SIG-M5 (cell line): ENCODE measurements at places on chromosomes 12 and 14.

DNA sequence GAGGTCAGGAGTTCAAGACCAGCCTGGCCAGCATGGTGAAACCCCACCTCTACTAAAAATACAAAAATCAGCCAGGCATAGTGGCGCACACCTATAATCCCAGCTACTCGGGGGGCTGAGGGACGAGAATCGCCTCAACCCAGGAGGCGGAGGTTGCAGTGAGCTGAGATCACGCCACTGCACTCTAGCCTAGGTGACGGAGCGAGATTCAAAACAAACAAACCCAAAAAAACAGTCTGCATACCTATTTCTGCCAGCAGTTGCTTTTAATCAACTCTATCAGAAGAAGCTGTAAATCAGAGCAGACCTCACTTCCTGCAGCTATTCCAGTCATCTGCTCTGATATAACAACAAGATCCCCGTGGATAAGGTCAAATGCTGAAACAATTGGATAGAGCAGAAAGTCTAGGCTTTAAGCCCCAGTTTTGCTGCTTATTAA is 50.5 kb downstream of the LIMA1 start:
- DNase-seq = no peak

DNA sequence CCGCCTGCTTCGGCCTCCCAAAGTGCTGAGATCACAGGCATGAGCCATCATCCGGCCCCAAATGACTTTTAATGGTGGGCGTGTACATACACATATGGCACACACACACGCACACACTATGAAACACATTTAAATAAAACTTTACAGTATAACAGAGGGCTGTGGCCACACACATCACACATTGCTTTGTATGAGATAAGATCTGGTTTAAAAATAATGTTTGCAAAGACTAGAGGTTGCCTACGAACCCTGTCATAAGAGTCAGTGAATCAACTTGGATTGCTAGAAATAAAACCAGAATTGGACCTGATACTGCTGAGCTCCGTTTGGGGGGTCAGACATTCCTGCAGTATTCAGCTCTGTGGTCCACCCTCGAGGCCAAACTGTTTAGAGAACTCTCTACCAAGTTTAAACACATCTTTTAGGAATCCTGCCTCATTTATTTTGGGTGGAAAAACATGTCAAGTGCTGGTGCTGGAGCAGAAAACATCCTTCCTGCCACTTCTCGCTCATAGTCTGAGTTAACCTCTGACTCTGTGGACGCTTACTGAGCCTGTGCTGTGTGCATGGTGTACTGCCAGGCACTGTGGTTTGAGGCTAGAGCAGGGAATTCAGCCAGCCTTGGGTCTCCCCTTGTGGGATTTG is 47.8 kb upstream of the EML1 start:
- DNase-seq = no peak

DNA sequence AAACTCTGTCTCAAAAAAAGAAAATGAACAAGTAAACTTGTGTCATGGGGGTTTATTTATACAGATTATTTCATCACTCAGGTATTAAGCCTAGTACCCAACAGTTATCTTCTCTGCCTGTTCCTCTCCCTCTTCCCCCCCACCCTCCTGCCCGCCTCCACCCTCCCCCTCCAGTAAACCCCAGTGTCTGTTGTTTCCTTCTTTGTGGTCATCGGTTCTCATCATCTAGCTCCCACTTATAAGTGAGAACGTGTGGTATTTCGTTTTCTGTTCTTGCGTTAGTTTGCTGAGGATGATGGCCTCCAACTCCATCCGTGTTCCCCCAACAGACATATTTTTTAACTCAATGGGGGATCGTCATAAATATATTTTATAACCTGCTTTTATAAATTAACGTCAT is 12.3 kb downstream of the IL31 start:
- no peak for DNase-seq

- no peak for DNase-seq
These were observed 41.3 kb upstream of the RNU6-8 start for GRCh38 chr14:32244404-32244803.

DNA sequence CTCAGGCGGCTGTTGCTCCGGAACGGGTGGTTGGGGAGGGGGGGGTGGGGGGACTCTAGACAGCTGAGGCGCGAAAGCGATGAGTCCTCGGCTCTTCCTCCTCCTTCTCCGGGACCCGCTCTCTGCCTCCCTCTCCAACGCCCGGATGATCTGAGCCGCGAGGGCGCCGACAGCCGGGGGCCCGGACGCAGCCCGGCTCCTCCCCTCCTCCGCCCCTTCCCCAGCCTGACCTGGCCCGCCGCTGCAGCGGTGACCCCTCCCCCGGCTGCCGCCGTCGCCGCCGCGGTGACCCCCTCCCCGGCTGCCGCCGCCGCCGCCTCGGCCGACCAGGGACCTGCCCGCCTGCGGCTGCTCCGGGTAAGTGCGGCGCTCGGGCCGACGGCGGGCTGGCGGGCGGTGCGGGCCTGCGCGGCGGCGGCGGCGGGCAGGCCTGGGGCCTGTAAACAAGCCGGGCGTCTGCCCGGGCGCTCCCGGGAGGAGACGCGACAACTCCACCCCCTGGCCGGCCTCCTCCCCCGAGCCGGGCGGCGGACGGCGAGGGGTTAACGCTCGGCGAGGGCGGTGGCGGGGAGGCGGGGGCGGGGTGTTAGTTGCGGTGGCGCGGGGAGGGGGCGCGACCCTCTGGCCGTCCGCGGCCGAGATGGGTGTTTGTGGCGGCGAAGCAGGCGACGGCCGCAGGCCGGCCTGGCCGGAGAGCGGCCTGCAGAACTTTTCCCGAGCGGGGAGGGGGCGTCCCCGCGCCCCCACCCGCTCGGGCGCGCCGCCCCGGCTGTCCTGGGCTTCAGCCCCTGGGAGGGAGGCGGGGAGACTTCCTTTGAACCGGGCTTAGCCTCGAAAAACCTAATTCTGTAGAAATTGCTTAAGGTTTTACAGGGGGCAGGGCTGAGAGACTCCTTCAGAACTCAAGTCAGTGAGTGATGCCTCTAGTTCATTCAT is 568 bp downstream of the PPM1A start:
- no peak for DNase-seq

DNA sequence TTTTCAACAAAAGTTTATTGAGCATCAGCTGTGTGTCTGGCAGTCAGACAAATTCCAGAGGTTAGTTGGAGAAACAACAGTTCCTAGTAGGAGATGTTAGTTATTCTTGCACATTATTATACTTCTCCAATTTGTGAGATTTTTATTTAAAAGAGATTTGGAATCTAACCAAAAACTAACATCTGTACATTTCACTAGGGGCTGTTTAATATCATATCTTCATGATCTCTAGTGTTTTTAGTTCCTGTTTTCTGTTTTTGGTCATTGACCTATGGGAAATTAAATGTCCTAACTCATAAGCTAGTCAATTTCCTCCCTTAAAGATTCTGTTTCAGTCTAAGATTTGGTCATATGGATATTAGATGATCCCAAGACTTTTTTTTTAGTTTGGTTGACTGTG is 34.1 kb upstream of the KLHDC2 start:
- no peak for DNase-seq

GRCh38 chr12:76259660-76260389 is 88.4 kb downstream of the BBS10 start:
- no peak for DNase-seq

DNA sequence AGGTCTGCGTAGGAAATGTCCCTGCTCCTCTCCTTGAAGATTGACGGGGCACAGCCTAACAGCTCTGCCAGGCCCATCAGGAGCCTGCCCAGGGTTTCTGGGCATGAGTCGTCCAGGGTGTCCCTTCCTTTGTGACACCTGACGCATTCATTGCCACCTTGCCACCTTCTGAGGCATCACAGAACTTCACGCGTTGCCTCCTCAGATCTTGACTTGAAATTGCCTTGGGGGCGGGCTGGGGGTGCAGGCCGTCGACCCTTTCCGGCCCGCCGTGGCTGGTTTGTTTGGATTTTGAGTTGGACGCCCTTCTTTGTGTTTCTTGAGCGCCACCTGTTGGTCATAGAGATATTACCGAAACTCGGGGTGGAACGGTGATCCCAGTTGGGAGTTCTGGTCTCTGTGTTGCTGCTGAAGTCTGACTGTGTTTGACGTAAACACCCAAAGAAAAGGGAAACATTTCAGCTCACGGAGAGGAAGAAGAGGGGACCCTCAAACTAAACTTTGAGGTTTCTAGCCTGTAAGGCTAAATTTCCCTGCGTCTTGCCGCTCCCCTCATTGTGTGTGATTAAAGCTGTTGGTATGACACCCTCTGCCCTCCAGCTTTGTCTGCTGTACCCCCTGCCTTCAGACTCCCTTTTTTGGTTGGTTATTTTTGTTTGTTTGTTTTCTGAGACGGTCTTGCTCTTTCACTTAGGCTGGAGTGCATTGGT is 44.6 kb downstream of the MLXIP start:
- DNase-seq = no peak

DNA sequence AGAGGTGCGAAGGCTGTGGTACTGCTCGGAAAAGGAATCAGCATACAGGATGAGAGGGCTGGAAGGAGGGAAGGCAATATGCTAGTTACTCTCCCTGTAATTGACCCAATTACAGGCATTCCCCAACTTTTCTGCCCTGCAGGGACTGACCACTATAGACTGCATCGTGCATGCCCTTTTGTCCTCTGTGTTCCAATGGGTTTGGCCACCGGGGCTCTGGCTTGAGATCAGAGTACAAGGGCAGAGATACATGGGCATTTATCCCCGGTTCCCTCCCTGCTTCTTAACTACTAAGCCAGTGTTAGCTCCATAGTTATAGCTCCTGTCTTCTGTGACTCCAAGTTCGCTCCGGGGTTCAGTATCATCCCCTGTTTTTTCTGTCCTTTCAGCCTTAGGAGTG is 59.7 kb downstream of the GTF2A1 start:
- no peak for DNase-seq

GRCh38 chr14:71711125-71711524 is 221.1 kb upstream of the RGS6 start:
- DNase-seq = no peak

GRCh38 chr12:47875746-47876439 is 28.9 kb downstream of the VDR start:
- no peak for DNase-seq

DNA sequence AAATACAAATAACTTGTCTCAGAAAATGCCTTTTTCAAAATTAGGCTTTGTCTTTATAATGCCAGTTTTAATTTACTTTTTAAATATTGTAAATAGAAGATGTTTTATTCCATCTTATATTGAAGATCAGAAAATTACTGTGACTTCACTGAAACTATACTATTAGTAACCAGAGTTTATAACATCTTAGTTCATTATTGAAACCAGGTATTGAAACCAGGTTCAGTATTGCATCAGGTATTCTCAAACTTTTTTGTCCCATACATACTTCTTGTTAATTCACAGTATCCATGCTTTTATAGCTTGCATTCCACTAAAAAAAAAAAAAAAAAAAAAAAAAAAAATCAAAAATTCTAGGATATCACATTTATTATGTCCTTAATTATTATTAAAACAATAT is 227.5 kb downstream of the GXYLT1 start:
- no peak for DNase-seq

- no peak for DNase-seq
These were observed 132.8 kb upstream of the HIF1A start for GRCh38 chr14:61562321-61563161.

DNA sequence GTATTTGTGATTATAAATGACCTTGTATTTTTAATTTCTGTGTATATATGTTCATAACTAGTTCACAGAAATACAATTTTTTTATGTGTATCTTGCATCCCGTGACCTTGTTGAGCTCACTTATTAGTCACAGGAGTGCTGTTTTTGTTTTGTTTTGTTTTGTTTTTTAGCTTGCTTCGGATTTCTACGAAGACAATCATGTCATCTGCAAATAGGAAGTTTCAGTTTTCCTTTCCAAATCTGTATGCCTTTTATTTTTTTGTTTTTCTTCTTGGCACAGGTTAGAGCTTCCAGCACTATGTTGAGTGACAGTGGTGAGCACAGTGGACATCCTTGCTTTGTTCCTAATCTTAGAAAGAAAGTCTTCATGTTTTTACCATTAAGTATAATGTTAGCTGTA is 229.2 kb upstream of the GARIN6 start:
- DNase-seq = no peak

DNA sequence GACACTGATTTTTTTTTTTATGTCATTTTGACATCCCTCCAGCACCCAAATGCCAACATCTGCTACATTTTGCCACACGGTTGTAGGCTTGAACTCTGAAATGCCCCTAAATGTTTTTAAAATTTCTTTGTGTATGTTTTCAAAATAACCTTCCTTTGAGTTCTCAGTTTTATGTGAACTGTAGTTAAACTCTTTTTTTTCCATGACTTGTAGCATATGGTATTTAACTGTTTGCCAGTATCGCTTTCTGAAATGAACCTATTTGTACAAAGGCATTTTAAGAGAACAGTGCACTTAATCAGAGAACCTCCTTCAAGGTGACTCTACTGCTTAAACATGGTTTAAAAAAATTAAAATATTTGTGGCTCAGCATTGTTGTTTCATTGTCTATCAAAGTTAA is 61.5 kb downstream of the PDE3A start:
- DNase-seq = no peak

DNA sequence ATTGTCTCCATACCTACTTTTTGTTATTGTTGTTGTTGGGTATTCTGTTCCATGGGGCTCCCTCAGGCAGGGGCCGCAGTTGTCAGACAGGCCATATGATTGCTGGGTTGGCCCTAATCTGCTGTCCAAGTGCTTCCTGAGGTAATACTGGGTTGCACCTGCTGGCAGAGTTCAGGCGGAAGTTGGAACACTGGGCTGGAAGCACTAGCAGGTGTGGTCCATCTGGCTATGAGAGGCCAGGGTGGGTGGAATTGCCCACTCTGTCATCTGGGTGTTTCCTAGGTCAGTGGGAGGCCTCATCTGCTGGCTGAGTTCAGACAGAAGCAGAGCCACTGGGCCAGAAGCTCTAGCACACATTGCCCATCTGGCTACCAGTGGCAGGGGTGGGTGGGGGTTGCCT is 81.3 kb upstream of the NID2 start:
- DNase-seq = no peak

- no peak for DNase-seq
These were observed 33.4 kb downstream of the ANO4 start for GRCh38 chr12:100827901-100828520.

DNA sequence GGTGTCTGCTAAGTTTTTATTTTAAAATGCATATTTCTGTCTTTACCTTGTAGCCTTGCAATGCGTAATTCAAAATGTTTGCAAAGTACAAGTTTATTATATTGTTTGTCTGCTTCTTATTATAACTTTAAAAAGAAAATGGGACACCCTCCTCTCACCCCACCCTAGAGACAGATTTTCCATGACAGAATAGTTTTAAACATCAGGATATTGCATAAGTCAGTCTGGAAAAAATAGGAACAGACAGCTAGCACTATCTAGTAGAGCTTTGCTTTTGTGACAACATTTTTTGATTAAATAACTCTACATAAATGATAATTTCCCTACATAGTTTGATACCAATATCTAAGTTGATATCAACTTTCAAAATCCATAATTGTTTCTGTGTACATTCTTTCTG is 71.3 kb downstream of the PDE3A start:
- no peak for DNase-seq

GRCh38 chr12:8549381-8549780 is 8.7 kb upstream of the CLEC4E start:
- DNase-seq = no peak

GRCh38 chr14:66918527-66918926 is 270.7 kb upstream of the GARIN2 start:
- no peak for DNase-seq
